ENCODE measurements at places on chromosomes 5 and 9. TPM values are rescaled to one million over a fixed set of nuclear protein-coding genes. Genes with fewer than 3 reads are reported as not detected.

CTNND2 gene
- not detected for total RNA-seq

PTBP3 gene
- total RNA-seq, result 114 TPM

C5orf58 gene
- total RNA-seq, result not detected

SLC6A3 gene
- total RNA-seq, result not detected

PCDHA7 gene
- total RNA-seq, result not detected

CENPH gene
- total RNA-seq, result 37.0 TPM

PDLIM4 gene
- total RNA-seq, result not detected

PALM2AKAP2 gene
- total RNA-seq, result not detected

GNA14 gene
- total RNA-seq, result not detected

SVEP1 gene
- total RNA-seq, result not detected

OR1J2 gene
- total RNA-seq, result not detected

MRPL41 gene
- total RNA-seq, result 115 TPM

ENC1 gene
- 0.25 TPM for total RNA-seq

COL23A1 gene
- 5.7 TPM for total RNA-seq
